ENCODE measurements at places on chromosomes 7 and 10. TPM values are rescaled to one million over a fixed set of nuclear protein-coding genes. Genes with fewer than 3 reads are reported as not detected.

DNA sequence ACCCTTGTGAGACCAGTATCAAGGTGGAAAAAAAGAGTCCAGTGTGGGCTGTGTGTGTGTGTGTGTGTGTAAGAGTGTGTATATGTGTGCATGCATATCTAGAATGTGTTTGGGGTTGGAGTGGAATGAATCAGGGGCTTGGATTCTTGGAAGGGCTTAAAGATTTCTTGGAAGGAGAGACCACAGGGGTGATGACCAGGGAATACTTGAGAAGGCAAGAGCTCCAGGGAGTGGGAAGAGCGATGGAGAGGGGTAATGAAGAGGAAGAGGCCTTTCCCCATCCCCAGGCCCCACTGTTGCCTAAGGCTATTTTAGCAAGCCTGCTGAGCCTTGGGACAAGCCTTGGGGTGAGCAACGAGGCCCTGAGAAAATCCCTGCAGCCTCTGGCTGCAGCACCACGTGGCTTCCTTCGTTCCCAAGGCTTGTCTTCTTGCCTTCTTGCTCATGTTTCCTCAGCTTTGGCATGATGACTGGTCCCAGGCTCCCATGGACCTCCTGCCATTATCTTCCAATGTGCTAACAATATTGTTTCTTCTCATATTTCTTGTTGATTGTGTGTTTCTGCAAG, 663.4 kb downstream of the INHBA start:
- no peak for DNase-seq
- H3K4me3 ChIP-seq = no peak overlapping the region
- H3K27me3 ChIP-seq = no peaks in the 10 kb centered on the region
- no peak overlapping the region for H3K27ac ChIP-seq
- no peaks in the 10 kb centered on the region for H3K4me1 ChIP-seq
- H3K36me3 ChIP-seq = no peaks in the 10 kb centered on the region

THSD7A gene
- 0.83 TPM for total RNA-seq

PALD1 gene
- 0.33 TPM for total RNA-seq

DNA sequence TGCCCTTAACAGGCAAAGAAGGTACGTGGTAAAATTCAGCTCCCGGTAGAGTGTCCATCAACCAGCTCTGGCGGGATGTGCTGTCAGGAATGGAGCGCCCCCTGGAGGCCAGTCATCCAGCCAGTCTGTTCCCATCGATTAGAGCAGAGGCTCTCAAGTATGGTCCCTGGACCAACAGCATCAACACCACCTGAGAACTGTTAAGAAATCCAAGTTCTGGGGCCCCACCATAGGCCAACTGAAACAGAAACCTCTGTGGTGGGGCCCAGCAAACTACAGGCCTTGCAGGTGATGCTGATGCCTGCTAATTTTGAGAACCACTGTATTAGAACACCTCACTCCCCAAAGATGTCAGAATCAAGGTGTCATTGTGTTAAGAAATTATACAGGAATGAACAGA, 109.2 kb downstream of the DPY19L1 start:
- no peaks in the 10 kb centered on the region for H3K36me3 ChIP-seq
- DNase-seq = peak; percentile 14
- H3K27me3 ChIP-seq = no peaks in the 10 kb centered on the region
- no peaks in the 10 kb centered on the region for H3K4me1 ChIP-seq
- H3K27ac ChIP-seq = no peak overlapping the region

ASB10 gene
- total RNA-seq = not detected

DNMBP gene
- 12.9 TPM for total RNA-seq

MKRN1 gene
- total RNA-seq = 74.0 TPM

PPP1R17 gene
- total RNA-seq = not detected

ITIH5 gene
- total RNA-seq = 49.3 TPM
